GM12878 (cell line): ENCODE measurements at places on chromosomes 7 and 10. TPM values are rescaled to one million over a fixed set of nuclear protein-coding genes. Genes with fewer than 3 reads are reported as not detected.

Gene OPN4
- not detected in 2 replicates for total RNA-seq

Gene ARMC3
- total RNA-seq, result not detected in 2 replicates

Gene AKR1C4
- not detected in 2 replicates for total RNA-seq

Gene GSTO2
- total RNA-seq, result 0.26 and 0.48 TPM in 2 replicates

Gene LBX1
- total RNA-seq, result not detected in 2 replicates

Gene NEBL
- 0.08 and 0.18 TPM in 2 replicates for total RNA-seq

Gene GPRIN2
- total RNA-seq, result 0.13 TPM in 1 of 2 replicates, not detected in the other

DNA sequence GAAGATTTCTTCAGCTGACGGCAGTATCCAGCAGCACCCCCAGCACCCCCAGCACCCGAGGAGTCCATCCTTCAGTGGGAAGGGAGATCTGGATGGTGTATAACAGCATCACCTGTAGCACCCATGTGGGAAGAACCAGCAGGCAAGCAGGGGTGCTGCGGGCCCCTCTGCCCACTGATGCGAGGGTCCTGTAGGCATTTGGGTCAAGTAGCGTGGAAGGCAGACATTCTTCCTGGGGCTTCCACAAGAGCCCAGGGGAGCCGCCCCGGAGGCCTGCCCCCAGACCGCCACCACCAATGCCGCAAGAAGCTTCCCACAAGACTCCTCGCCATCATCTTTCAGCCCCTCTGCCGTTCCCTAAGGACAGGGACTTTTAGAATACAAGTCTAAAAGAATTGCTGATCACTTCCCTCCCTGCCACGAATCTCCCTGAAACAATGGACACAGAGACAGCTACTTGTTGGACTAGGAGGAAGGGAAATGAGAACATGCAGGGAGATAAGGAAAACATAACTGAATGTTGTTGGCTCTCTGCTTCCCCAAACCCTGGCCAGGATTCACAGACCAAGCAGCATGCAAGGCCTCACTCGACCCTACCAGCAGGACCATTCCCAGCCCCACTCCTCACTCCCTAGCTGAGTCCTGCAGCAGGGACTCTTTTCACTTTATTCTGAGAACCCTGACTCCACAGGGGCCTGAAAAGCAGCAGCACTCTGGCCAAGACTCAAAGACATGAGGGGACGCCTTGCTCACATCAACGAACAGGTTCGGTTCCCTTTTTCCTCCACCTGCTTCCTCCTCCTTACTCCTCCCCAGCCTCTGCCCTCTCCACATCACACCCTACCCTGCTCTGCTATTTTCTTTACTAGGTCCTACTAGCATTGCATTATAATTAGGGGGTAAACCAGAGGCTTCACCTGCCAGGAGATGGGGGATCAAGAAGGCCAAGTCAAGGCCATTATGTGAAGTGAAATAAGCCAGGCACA is 164.5 kb downstream of the HERPUD2 start:
- no peaks in the 10 kb centered on the region for H3K36me3 ChIP-seq
- H3K27me3 ChIP-seq, result no peaks in the 10 kb centered on the region
- no peak overlapping the region for H3K27ac ChIP-seq
- no peak overlapping the region for H3K4me3 ChIP-seq

DNA sequence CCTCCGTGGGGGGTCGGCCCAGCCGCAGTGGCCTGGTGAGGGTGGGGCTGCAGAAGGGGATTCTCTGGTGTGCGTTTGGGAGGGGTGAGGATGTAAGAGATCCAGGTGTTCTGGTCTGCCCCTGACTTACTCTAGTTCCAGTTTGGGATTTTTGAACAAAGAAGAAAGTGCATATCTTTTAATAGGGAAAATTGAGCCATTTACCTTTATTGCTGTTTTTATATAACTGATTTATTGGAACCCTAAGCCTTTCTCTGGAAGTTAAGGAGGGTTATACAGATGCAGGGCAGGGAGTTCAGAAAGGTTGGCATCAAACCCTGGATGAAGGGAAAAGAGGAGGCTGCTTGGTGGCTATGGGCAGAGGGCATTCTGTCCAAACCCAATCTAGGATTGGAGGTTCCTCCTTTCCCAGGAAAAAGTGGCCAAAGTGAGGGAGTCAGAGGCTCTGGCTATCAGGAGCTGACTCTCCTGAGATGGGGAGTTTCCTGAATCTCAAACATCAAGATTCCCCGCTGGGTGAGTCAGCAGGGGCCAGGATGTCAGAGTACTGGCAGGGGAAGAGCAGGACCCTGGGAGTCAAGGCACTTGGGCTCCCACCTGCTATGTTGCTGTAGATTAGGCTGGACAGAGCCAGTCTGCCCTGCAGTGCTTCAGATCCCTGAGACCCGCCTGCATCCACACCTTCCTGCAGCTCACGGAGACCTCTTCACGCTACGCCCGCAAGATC is 67.5 kb downstream of the CLIP2 start:
- no peaks in the 10 kb centered on the region for H3K27me3 ChIP-seq
- no peaks in the 10 kb centered on the region for H3K4me1 ChIP-seq
- H3K4me3 ChIP-seq, result no peak overlapping the region
- no peak overlapping the region for H3K27ac ChIP-seq

DNA sequence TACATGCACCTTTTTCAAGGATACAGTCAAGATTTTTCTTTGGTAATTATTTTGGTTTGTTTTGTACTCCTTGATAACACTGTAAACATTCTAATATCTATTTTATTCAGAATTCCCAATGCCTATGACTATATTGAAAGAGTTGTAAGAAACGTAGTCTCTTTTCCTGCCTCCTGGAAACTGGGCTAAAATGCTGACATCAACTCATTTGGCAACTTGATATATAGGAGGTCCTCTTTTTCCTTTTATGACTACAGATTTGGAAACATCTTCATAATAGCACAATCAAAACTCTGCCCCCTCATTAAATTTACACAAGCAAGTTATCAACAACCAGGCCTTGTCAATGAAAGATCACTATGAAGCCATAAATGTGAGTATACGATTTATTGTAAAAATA is 422.3 kb upstream of the PCDH15 start:
- no peaks in the 10 kb centered on the region for H3K27me3 ChIP-seq
- DNase-seq, result no peak
- H3K4me3 ChIP-seq, result no peak overlapping the region
- no peaks in the 10 kb centered on the region for H3K4me1 ChIP-seq
- no peaks in the 10 kb centered on the region for H3K36me3 ChIP-seq

GRCh38 chr10:123781956-123782500 is 109.6 kb downstream of the CPXM2 start:
- no peak for DNase-seq
- H3K27ac ChIP-seq, result no peak overlapping the region
- H3K27me3 ChIP-seq, result peaks cover 5% of the 10 kb centered on the region
- H3K36me3 ChIP-seq, result no peaks in the 10 kb centered on the region
- H3K4me3 ChIP-seq, result no peak overlapping the region
- H3K4me1 ChIP-seq, result no peaks in the 10 kb centered on the region

DNA sequence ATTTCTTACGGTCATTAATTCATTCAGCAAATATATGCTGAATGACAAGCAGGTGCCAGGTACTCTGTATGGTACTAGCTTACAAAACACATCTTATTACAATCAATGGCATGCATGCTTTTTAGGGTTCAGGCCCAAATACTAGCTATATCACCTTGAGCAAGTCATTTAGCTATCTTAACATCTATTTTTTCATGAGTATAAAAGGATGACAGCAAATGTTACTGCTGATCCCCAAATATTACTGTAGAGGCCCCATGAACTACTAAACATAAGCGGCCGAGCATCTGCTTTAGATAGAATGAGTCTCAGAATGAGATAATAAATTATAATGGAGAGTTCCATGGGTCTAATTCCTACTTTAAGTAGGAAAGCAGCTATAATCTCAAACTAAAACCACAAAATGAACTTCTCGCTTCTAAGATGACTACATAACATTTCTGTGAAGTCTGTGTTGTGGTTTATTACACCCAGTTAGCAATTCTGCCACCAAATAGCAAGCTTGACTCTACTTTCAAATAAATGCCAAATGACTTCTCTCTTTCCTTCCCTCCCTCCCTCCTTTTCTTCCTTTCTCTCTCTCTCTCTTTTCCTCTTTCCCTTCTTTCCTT is 113.7 kb upstream of the LRRN3 start:
- H3K36me3 ChIP-seq, result no peaks in the 10 kb centered on the region
- no peaks in the 10 kb centered on the region for H3K27me3 ChIP-seq
- H3K4me1 ChIP-seq, result no peaks in the 10 kb centered on the region
- no peak for DNase-seq

DNA sequence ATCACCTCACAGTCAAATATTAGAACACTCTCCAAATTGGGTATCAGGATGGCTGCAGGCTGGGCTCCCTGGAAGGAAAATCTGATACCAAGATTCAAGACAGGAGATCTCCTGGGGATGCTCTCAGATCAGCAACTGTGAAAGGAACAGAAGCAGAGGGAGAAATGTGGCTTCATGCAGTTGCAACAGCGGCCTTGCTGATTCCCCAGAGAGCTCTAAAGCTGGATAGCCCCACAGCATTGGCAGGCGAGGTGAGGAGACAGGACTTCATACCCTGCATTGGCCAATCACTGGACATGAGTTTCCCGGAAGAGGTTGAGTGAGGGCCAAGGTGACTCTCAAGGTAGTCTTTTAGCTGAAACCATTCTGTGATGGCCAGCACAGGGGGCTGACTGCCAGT is 190.6 kb downstream of the PTPN20 start:
- H3K27me3 ChIP-seq, result peaks cover 2% of the 10 kb centered on the region; the same call in 1 of the 2 replicates
- H3K4me1 ChIP-seq, result no peaks in the 10 kb centered on the region
- no peak overlapping the region for H3K4me3 ChIP-seq
- DNase-seq, result no peak

DNA sequence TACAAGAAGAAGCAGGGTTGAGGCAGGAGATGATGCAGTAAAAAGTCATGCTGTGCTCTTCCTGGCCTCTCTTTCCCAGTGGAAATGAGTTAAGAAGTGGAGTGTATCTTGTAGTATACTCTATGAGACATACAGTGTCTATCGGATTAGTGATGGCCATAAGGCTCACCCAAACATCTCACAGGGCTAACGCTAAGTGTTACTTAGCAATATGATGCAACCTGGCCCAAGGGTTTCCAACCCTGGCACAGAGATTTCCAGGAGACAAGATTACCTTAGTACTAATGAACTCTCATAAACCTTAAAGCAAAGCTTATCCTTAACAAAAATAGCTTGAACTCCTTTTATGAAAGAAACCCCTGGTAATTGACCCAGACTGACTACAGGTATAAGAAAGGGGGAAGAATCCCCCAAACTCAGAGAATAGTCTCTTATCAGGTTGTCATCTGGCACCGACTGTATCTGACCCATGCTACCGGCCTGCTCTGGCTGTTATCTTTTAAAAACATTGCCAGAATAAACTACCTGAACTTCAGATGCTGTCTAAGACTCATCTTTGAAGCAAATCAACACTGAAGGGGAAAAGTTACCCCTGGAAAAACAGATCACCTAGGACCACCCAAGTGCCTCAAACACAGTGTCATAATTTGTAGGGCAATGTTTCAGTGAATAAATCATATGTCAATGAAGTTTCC is 1002.0 kb downstream of the REEP3 start:
- no peaks in the 10 kb centered on the region for H3K36me3 ChIP-seq
- no peaks in the 10 kb centered on the region for H3K27me3 ChIP-seq
- H3K27ac ChIP-seq, result no peak overlapping the region
- no peak for DNase-seq
- H3K4me3 ChIP-seq, result no peak overlapping the region

DNA sequence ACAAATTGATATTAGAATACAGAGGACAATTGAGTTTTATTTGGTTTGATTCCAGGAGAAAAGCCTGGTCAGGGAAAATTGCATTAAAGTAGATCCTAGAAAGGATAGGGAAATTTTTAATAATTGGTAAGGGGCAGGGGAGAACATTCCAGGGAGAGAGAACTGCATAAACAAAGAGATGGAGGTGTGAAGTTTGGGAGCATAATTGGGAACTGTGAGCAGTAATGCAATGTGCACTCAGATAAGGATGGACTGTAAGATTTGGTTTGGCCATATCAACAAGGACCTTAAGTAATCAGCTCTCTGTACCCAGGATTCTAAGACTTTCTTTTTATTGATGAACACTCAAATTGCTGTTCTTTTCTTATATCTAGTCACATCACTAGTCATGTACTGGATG is 41.4 kb downstream of the ZMYND11 start:
- no peak overlapping the region for H3K27ac ChIP-seq
- H3K4me1 ChIP-seq, result no peaks in the 10 kb centered on the region
- H3K4me3 ChIP-seq, result no peak overlapping the region
- H3K27me3 ChIP-seq, result no peaks in the 10 kb centered on the region

- H3K4me3 ChIP-seq, result peak overlapping the region; percentile 75
- H3K4me1 ChIP-seq, result peaks cover 7% of the 10 kb centered on the region
- no peaks in the 10 kb centered on the region for H3K36me3 ChIP-seq
- no peak for DNase-seq
These were observed 412 bp downstream of the PIP4K2A start for GRCh38 chr10:22713853-22714478.

DNA sequence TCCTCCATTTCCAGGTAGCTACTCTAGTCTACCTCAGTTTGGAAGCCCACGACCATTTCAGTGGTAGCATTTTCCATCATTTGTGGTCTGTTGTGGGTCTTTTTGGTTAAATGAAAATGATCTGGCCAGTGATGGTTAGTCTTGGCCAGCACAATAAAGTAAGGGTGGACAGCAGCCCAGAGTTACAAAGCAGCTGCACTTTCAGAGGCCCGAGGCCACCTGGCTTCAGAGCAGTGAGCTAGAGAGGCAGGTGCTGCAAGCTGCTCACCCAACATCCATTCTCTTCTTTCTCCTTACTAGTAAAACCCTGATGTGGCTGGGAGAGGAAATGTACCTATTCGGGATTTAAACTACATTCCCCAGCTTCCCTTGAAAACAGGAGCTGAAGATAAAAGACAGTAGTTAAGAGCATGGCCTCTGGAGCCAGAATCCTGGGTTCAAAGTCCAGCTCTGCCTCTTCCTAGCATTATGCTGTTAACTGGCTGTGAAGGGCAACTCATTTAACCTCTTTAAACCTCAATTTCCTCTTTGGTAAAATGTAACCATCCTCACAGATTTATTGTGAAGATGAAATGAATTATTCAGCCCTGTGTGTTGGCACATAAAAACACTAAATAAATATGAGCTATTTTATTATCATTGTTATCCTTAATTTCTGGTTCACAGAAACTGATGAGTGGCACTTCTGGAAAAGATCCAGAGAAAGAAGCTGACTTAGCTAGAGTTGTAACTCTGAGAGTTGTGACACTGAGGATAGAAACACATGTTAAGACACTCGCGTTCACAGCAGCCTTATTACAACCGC is 517.4 kb downstream of the PARD3 start:
- no peak for DNase-seq
- H3K4me3 ChIP-seq, result no peak overlapping the region
- no peaks in the 10 kb centered on the region for H3K36me3 ChIP-seq

GRCh38 chr10:24784923-24785322 is 61.2 kb upstream of the ARHGAP21 start:
- no peak for DNase-seq
- H3K27me3 ChIP-seq, result no peaks in the 10 kb centered on the region
- H3K36me3 ChIP-seq, result no peaks in the 10 kb centered on the region
- H3K27ac ChIP-seq, result no peak overlapping the region

GRCh38 chr7:112670193-112670592 is 120.0 kb downstream of the TMEM168 start:
- H3K27ac ChIP-seq, result no peak overlapping the region
- DNase-seq, result no peak
- no peaks in the 10 kb centered on the region for H3K4me1 ChIP-seq
- H3K36me3 ChIP-seq, result no peaks in the 10 kb centered on the region
